AG09309 (cell line): ENCODE measurements at places on chromosomes 12 and 14.

- no peak for DNase-seq
Measured at GRCh38 chr12:68910128-68910527, 22.8 kb downstream of the CPM start.

- DNase-seq: no peak
Measured at GRCh38 chr14:30885840-30886740, 11.7 kb downstream of the COCH start.

DNA sequence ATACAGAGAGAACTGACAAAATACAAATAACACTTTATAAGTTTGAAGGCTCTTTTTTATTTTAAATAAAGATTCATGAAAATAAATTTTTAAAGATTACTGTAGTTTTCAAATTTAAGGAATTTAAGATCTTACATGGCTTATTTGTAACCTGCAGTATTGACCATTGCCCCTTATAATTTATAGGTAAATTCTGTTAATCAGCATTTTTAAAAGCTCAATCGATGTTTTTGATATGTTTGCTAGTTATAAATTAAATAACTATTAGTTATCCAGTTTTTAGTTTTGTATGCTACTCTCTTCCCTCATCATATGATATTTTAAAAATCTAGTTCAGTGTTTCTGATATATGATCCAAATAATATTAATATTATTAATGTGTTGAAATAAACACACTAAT lies 109.9 kb downstream of the MON2 start:
- no peak for DNase-seq

- DNase-seq: no peak
Measured at GRCh38 chr12:16515666-16516065, 90.3 kb downstream of the LMO3 start.

DNA sequence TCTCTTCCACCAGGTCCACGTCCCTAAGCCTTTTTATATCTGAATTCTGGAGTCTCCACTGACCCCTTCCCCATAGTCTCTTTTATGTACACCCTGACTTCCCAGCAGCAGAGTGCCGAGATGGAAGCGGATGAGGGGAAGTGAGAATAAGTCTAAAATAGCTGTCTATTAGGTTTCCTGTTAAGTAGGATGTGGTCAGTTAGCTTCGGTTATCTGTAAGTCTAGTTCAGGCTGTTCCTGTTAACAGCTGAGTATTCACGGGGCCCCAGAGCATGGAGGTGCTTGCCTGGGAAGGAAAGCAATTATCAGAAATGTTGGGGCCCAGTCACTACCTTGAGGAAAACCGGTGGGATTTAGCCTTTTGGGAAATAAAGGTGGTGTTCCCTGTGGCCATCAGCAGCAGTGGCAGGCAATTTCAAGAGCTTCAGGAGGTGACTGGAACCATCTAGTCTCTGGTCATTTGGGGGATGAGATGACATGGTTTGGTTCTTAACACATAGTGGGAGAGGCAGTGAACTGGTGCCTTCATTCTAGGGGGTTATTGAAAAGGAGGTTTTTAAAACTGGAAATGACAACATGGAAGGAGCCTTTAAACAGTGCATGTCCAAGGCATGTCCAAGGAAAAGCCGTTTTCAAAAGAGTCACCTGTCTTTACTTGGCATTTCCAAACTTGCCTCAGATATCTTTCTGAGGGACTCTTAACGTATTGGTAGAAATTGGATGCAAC lies 21.8 kb downstream of the CHST11 start:
- no peak for DNase-seq

- peak; percentile 32 for DNase-seq
Measured at GRCh38 chr12:105882404-105882803, 256.4 kb downstream of the NUAK1 start.

DNA sequence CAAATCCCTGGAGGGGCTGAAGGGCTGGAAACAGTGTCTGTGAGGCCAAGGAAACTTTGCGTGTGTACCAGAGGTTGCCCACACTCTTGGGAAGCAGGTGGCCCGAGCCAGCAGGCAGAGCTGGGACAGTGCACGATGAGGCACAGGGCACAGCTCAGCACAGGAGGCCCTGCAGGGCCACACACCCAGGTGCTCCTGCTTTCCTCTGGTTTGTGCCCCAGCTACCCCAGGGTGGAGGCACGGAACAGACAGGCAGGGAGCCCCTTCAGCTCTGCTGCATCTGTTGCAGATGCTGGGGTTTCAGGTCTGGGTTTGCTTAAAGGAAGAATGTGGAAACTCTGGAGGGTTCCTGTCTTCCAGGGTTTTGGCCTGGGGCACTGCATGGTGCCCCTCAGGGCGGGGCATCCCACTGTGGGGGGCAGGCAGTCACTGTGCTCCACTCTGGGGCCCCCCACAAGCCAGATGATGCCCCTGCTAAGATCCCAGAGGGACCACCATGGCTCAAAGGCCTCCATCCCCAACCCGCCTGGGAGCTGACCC lies 8.6 kb downstream of the TMEM179 start:
- no peak for DNase-seq

DNA sequence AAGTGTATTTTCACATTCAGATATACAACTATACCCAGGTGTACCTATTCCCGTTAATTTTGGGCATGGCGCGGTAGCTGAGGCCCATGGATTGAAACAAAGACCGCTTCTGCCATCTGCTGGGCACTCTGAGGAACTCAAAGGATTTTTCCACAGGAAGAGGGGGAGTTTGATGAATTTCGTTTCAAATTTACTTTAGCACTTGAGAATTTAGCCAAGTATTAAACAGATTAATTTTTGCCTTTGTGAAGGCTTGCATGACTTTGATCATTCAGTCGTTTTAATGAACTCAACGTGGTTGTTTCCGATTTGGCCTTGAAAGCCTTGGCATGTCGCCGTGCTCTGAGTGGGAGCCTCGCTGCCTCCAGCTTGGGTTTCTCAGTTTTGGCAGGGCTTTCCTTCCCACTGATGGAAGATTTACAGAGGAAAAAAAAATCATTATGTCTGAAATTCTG lies 153.2 kb upstream of the DDHD1 start:
- no peak for DNase-seq

- no peak for DNase-seq
Measured at GRCh38 chr12:93176610-93177126, 201.1 kb upstream of the NUDT4 start.

DNA sequence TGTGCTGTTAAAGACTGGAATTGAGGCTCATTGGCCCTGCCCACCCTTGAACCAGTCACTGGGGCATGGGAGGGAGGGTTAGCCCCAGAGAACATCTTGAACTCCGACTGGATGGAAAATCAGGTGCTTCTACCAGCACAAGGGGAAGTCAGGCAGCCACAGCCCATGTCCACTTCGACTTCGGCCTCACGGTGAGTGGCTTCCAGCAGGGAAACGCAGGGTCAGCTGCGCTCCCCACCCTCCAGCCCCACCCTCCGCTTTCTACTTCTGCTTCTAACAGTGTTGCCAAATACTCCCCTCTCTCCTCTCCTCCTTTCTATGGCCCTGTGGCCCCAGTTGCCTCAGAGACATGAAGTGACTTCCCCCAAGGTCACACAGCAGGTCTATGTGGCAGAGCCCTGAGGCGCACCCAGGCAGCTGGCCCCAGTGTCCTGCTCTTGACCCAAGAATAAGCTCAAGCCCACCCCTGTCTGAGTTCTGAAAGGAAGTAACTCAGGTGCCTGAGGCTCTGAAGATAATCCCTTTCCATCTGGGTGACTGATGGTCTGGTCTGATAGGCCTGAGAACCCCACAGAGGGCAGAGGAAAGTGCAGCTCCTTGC lies 11.9 kb upstream of the SH2B3 start:
- DNase-seq: no peak

DNA sequence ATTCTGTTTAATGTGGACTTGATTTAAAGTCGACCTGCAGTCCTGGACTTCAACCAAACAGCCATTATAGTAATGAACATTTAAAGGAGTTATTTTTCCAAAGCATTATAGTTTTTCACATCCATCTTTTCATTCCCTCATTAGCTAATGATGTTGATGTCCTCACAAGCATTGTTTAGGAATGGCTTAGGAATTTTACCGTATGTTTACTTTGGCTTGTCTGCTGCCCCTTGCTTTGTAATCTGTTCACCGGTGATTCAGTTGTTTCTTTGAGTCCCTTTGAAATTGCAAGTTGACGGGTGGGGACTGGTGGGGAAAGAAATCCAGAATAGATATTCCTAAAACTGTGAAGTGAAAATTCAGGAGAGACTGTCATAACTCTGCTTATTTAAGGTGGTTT lies 25.4 kb downstream of the PRKCH start:
- no peak for DNase-seq

- DNase-seq: no peak
Measured at GRCh38 chr14:104550861-104551728, 28.5 kb upstream of the C14orf180 start.

- DNase-seq: no peak
Measured at GRCh38 chr12:163406-163986, 50.5 kb downstream of the SLC6A12 start.

DNA sequence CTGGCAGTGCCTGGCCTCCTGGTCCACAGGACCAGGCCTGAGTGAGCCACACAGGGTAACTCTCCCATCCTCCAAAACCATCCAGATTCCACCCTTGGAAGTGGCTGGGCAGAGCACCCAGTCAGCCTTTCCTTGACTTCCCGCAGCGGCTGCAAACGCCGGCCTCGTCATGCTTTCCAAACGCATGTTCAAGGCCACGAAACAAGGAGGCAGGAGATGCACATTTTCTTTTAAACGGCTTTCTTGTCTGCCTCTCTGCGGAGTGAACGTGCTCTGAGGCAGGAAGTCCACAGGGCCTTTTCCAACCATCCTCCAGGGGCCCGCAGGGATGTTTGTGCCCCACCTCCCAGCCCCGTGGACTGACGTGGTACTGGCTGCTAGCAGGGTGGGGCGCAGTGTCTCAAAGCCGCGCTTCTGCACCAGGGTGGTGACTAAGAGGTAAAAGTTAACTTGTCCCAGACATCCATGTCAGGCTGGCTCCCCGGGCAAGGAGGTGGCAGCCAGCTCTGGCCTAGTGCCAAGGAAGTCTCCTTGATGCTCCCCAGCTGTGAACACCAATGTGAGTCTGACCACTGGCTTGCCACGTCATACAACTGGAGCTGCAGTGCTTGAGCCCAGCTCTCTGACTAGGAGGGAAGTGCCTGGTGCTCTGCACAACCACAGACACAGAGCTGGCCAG lies 45.0 kb downstream of the KCNA5 start:
- peak; percentile 78 for DNase-seq

- no peak for DNase-seq
Measured at GRCh38 chr14:49770212-49770817, 2.4 kb downstream of the KLHDC2 start.

DNA sequence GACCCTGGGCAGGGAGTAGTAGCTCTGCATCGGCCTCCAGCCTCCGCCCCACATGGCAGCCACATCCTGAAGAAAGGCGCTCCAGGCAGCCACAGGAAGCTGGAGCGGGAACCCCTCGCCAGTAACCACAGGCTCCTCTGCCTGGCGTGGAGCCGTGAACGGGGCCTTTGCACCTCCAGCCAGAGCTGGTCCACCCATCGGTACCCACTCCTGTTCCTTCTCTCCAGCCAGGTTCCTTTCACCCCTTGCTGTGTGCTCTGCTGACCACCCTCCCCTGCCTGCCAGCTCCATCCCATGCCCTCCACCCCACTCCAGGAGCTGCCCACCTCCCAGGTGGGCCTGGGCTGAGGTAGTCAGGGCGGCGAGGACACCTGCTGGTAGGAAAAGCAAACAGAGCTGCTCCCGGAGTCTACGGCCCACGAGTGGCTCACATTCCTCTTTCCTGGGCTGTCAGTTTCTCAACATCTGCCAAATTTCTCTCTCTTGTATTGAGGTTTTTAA lies 2.7 kb downstream of the TGFB3 start:
- DNase-seq: no peak

- DNase-seq: no peak
Measured at GRCh38 chr12:2395354-2395977, 342.7 kb downstream of the CACNA1C start.

DNA sequence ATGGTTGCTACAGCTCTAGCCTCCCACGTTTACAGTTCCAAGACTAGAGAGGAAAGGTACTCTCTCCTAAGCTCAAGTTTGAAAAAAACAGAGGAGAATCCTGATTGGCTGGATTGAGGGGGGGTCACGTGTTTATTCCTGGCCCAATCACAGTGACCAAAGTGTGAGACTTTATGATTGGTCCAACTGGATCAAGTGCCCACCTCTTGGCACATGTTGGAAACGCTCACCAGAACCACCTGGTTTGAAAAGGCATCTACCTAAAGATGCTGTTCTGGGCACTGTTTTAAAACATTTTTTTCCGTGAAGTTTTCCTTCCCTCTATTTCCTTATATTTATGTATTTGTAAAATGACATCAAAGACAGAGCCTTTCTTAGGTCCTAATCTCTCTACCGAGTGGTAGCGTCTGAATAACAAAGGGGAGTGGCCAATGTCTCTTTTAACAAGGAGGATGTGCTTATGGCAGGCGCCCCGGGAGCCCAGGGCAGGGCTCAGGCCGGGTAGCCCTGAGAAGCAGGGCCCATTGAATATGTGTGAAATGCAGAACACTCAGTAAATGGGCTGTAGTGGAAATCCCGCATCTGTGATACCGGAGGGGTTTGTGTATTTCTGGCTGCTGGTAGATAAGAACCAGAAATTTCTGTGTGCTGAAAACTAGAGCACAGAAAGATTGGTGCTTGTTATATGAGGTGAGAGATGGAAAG lies 146.2 kb downstream of the ATP23 start:
- no peak for DNase-seq

- no peak for DNase-seq
Measured at GRCh38 chr12:6458281-6459003, 6.6 kb downstream of the TAPBPL start.

DNA sequence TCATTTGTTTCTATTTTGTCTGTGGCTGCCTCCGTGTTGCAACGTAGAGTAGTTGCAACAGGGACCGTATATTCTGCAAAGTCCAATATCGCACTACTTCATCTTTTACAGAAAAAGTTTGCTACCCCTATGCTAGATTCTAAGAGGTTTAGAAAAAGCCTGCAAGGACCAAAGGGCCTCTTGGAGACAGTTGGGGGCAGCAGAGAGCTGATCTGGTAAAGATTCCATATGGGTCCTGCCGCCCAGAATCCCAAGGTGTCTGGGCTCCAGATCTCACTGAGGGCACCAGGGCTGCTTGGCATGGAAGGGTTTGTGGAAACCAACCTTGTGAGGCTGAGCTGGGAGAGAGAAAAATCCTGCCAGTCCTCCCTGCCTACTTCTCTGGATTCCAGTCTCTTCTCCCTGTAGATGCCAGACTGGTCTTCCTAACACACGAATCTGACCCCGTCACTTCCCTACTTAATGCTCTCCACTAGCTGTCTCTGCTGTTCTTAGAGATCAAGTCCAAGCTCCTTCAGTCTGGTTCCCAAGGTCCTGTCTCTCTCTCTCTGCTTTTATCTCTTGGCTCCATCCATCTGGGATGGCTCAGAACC lies 74.6 kb downstream of the GLRX5 start:
- no peak for DNase-seq

DNA sequence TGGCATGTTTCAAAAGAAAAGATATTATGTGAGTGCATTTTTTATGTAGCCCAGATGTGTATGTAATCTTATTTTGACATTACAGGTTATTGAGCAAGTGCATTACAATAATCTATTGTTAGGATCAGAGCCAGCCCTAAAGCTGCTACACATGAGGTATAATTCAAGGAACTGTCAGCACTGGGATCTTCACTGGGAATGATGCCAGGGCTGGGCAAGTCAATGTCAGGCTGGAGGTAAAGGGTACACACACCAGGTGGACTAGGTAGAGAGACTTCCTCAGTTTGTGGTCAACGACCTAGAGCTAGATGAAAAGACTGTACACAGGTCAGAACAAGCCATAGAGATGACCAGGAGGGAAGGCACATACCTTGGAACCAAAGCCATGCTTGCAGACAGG lies 15.4 kb downstream of the TRIM9 start:
- no peak for DNase-seq

- DNase-seq: no peak
Measured at GRCh38 chr12:29782871-29783772, 620 bp downstream of the TMTC1 start.
